ENCODE measurements at places on chromosomes 7 and 10.

GRCh38 chr10:22534849-22535604 lies 179.4 kb downstream of the PIP4K2A start:
- no peak for DNase-seq

- DNase-seq: no peak
Observed at GRCh38 chr10:90921906-90922305, 1.0 kb upstream of the ANKRD1 start.

- no peak for DNase-seq
Observed at GRCh38 chr7:20980668-20981264, 194.1 kb upstream of the SP8 start.

GRCh38 chr7:77328669-77329068 lies 87.5 kb downstream of the GSAP start:
- DNase-seq: no peak

- no peak for DNase-seq
Observed at GRCh38 chr10:99930731-99931550, 78.8 kb downstream of the DNMBP start.

DNA sequence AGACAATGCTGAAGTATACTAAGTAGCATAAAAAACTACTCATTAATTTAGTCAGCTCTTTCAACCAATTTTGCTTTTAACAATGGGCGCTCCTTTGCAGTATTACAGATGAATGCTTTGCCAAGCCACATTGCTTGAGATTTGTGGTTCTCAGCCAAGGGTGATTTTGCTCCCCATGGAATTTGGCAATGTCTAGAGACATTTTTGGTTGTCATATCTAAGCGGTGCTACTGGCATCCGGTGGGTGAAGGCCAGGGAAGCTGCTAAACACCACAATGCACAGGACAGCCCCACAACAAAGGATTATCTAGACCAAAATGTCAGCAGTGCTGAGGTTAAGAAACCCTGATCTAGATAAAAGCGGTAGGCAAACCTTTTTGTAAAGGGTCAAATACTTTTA lies 112.0 kb downstream of the UBE2H start:
- DNase-seq: no peak

Measured in foreskin fibroblast (primary cell).